ENCODE measurements at places on chromosomes 1 and 21.

DNA sequence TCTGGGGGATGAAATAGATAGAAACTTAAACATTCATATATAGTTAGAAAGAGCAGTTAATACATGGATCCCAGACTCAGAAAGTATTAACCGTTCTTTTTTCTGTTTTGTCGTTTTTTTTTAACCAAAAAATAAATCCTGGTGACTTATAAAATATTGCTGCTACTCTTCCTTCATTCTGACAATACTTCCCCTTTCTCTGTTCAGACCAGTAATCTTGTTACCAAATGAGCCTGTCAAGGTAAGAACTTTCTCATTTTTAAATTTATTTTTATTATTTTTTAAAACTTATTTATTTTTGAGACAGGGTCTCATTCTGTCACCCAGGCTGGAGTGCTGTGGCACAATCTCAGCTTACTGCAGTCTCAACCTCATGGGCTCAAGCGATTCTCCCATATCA is 13.7 kb downstream of the PTPN22 start:
- no peak for DNase-seq

GRCh38 chr1:31991182-31991581 is 22.5 kb upstream of the KHDRBS1 start:
- DNase-seq = no peak

GRCh38 chr1:230274254-230274653 is 151.9 kb downstream of the PGBD5 start:
- no peak for DNase-seq

DNA sequence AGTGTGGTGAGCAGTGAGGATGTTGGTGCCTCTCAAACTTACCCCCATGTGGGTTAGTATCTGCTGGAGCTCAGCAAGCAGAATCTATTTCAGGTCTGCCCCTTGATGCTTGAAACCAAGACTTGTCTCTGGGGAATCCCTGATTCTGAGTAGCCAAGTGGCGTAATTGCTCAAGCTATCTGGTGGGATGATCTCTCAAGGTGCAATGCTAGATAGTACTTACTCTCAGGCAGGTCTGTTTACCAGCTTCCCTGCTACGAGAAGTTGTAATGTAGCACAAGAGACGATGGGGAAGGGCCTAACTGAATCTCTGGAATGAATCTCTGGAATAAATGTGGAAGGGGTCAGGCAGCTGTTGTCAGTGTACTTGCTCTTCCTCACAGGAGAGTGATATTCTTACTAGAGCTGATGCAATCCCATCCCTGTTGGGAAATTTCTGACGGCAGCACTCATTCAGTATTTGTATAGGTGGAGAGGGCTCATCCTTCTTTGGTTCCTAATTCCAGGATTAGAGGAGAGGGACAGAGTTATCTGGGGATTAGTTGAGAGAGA is 65.4 kb downstream of the MACF1 start:
- no peak for DNase-seq

GRCh38 chr1:33347650-33347992 is 26.7 kb upstream of the A3GALT2 start:
- no peak for DNase-seq

DNA sequence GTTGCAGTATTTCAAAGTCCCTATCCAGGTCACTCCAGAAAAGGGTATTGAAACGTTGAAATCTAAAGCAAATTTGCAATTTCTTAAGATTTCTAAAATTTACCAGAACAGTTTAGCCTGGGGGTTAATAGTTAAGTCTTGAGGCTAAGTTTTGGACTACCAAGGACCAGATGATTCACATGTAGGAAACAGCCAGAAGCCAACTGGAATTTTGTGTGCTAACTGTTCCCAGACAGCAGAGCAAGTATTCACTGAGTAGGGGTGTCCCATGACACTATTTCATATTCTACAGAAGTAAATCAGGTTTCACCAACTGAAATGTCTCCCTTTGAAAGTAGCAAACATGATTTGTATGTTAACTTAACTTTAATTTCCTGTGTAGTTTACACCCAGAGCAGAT is 11.5 kb upstream of the C1orf105 start:
- no peak for DNase-seq

- DNase-seq = peak; percentile 2
These were observed 156.1 kb downstream of the KIF26B start for GRCh38 chr1:245310571-245311531.

DNA sequence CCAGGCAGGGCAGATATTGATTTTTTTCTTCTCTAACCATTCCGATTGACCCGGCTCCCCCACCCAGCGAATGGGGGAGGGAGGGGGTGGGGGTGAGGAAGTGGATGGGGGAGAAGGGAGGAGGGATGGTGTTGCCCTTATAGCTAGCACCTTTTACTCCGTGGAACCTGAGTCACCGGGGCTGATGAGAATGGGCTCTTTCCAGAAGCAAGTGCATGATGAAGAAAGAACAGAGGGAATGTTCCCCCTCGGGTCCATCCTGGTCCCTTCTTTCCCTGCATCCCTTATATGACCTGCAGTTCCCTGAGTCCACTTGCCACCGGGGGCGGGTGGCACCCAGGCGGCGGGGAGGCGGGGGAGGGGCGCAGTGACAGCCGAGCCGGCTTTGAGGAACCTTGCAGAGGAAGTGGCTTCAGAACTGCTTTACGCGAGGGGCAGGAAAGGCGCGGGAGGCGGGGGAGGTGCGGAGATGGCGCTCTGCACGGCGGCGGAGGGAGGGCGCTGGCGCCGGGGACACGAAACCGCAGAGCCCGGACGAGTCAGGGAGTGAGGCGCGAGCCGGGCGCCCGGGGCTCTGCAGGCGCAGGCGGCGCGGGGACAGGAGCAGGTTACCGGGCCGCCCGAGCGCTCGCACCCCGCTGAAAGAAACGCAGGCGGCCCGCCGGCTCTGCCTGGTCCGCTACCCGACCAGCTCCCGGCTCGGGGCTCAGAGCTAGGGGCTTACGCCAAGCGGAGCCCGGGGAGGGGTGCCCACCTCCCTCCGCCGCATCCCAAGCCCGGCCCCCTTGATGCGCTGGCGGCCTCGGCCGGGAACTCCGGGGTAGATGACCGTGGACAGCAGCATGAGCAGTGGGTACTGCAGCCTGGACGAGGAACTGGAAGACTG is 49.7 kb downstream of the RASSF5 start:
- peak; percentile 87 for DNase-seq

DNA sequence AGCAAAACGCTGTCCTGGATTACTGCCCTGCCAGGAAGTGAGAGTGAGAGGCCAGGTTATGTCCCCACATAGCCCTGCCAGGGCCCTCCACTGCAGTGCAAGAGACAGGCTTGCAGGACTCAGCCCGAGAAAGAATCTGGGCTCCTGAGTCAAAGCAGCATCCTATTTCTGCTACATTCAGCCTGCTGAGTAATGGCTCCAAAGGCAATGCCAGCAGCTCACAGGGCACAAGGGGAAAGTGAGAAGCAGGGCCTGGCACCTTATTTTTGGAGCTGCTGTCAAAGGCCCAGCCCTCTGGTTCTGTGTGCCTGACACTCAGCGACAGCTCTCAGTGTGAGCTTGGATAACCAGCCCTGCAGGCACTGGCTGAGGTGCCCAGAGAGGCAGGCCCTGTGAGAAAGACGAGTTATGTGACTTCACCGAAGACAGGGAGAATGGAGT is 83.9 kb downstream of the DTL start:
- DNase-seq = no peak

- DNase-seq = no peak
These were observed 97.2 kb downstream of the WDR64 start for GRCh38 chr1:241749041-241749944.

- no peak for DNase-seq
These were observed 26.4 kb upstream of the KAZN start for GRCh38 chr1:14571810-14572767.

- no peak for DNase-seq
These were observed 9.8 kb downstream of the XPR1 start for GRCh38 chr1:180641662-180642061.

Data from CD4-positive, alpha-beta T cell treated with Interleukin-4 for 4 hours (primary cell).